ENCODE measurements at places on chromosomes 3 and 15. TPM values are rescaled to one million over a fixed set of nuclear protein-coding genes. Genes with fewer than 3 reads are reported as not detected.

The CYP11A1 gene
- 2.1 TPM for total RNA-seq

The RYK gene
- 108 TPM for total RNA-seq

The ACTC1 gene
- not detected for total RNA-seq

The PLA2G4D gene
- total RNA-seq = not detected

The ATP8B4 gene
- 1.1 TPM for total RNA-seq

The STRIT1 gene
- not detected for total RNA-seq

The HRG gene
- total RNA-seq = not detected

The SLC51B gene
- not detected for total RNA-seq

The AGBL1 gene
- not detected for total RNA-seq

The RTP1 gene
- not detected for total RNA-seq

The FAM107A gene
- total RNA-seq = not detected

The INSYN1 gene
- total RNA-seq = 4.7 TPM

The WDR49 gene
- total RNA-seq = under 0.01 TPM
